ENCODE measurements at places on chromosomes 11 and 22.

GRCh38 chr11:70908223-70908622 lies 344.2 kb downstream of the SHANK2 start:
- no peak for DNase-seq

- no peak for DNase-seq
Measured at GRCh38 chr22:28607795-28608194, 71.8 kb downstream of the TTC28 start.

DNA sequence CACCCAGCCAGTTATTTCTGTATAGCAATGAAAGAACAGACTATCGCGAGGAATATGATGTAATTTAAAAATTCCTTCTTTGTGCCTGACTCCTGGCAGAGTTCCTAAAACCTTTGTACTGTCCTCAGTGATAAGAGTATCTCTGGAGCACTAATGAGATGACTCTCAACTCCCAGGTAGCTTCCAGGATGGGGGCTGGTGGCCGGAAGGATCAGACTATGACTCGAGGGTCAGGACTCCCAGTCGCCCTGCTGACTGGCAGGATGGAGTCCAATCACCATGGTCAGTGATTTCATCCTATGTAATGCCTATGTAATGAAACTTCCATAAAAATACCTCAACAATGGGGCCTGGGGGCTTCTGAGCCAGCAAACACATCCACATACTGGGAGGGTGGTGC lies 135.1 kb downstream of the SHANK2 start:
- no peak for DNase-seq

GRCh38 chr22:19012308-19012986 lies 76.4 kb upstream of the PRODH start:
- DNase-seq = no peak

- peak; percentile 41 for DNase-seq
Measured at GRCh38 chr11:117809236-117810055, 12.4 kb upstream of the DSCAML1 start.

- no peak for DNase-seq
Measured at GRCh38 chr11:109697140-109697843, 275.3 kb downstream of the C11orf87 start.

DNA sequence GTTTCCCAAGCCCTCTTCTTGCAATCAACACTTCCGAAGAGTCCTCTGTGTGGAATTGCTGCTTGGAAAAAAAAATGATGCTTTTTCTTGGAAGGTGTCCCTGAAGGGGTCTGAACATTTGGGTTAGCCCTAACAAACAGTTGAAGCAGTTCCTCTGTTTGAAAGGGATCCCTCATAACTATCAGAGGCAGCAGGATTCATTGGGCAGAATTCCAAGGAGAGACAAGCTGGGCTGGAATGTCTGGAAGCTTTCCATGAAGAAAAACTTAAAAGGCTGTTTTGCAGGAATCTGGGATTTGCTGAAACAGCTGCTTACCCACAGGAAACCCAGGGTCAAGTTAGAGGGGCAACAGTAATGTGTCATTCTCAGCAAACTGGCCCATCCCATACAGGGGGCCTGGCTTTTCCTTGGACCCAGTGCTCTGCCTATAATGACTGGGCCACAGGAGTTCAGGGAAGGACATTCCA lies 3.1 kb downstream of the CSNK2A3 start:
- DNase-seq = no peak

DNA sequence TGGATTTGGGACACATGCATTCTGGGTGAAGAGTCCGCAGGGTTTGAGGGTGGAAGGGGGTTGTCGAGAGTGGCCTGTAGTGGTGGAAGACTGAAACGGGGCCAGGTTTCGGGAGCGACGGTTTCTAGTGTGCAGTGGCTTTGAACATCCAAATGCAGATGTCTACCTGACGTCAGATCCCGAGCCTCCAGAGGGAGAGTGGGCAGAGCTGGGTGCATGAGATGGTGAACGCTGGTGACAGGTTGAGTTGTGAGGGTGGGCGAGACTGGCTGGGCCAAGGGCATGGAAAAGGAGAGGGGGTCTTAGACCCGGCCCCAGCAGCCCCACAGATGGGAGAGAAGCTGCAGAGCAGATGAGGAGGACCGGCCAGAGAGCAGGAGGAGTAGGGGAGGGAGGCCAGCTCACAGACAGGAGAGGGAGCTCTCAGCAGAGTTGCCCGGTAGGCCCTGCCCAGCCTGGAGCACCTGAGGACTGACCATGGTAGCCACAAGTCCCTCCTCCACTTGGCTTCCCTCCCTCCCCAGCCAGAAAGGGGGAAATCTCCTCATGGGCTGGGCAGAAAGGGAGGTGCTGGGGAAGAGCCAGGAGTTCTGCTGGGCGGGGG lies 14.2 kb downstream of the KCNJ4 start:
- no peak for DNase-seq

- DNase-seq = no peak
Measured at GRCh38 chr22:50674606-50675552, 2.3 kb downstream of the SHANK3 start.

- no peak for DNase-seq
Measured at GRCh38 chr11:58503361-58503856, 4.5 kb downstream of the OR5B21 start.

Data from SW 1271 (cell line).